Ammon's horn (tissue), 1 donor: ENCODE measurements at places on chromosomes 2 and 18.

GRCh38 chr18:23631746-23632145, 31.0 kb downstream of the ANKRD29 start:
- no peak for DNase-seq

- no peak for DNase-seq
Observed at GRCh38 chr18:11672846-11673454, 16.1 kb upstream of the GNAL start.

GRCh38 chr2:239971115-239971514, 54.0 kb downstream of the NDUFA10 start:
- no peak for DNase-seq

GRCh38 chr2:111632661-111633060, 251.3 kb downstream of the ANAPC1 start:
- DNase-seq, result no peak

DNA sequence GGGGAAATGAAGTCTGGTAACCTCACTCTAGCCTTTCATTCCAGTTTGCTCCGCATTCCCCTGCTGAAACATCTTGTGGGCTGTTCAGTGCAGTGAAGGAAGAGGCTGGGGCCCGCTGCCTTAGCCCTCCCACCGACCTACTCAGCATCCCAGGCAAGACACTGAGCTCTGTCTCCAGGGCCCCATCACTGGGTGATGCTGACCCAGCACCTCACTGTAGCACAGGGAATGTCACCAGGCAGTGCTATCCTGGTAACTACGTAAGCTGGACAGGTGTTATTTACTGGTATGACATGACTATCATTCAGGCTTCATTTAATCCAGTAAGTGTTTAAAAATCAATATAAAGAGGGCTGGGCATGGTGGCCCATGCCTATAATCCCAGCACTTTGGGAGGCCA, 101.0 kb upstream of the NFU1 start:
- DNase-seq, result no peak
